ENCODE measurements at places on chromosomes 13 and 19. TPM values are rescaled to one million over a fixed set of nuclear protein-coding genes. Genes with fewer than 3 reads are reported as not detected.

GRCh38 chr19:4579389-4579788 is 19.9 kb upstream of the SEMA6B start:
- no peak for DNase-seq

- no peak for DNase-seq
These were observed 7.9 kb upstream of the C13orf46 start for GRCh38 chr13:113981611-113982295.

- no peak for DNase-seq
These were observed 500 bp upstream of the JUNB start for GRCh38 chr19:12790628-12791344.

GRCh38 chr19:1837625-1838105 is 10.6 kb downstream of the REXO1 start:
- DNase-seq, result no peak

- peak; percentile 8 for DNase-seq
These were observed 210.6 kb downstream of the UQCRFS1 start for GRCh38 chr19:29002336-29002735.

DNA sequence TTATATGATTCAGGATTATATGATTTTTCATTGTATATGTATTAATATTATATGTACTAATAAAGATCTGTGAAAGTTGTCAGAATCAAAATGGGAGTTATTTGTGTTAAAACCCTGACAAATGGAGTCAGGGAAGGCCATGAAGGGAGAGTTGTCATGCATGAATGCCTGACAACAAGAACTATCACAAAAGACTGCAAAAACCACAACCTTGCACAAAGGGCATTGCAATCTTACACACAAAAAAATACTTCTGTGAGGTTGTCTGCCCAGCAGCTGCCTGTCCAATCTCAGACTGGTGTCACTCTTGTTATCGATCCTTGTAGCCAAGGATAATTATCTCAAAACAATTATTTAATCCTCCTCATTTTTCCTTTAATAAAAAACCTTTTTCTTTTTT is 21.2 kb upstream of the RBM26 start:
- no peak for DNase-seq

- DNase-seq, result no peak
These were observed 8.6 kb upstream of the ANGPTL8 start for GRCh38 chr19:11230621-11231386.

DNA sequence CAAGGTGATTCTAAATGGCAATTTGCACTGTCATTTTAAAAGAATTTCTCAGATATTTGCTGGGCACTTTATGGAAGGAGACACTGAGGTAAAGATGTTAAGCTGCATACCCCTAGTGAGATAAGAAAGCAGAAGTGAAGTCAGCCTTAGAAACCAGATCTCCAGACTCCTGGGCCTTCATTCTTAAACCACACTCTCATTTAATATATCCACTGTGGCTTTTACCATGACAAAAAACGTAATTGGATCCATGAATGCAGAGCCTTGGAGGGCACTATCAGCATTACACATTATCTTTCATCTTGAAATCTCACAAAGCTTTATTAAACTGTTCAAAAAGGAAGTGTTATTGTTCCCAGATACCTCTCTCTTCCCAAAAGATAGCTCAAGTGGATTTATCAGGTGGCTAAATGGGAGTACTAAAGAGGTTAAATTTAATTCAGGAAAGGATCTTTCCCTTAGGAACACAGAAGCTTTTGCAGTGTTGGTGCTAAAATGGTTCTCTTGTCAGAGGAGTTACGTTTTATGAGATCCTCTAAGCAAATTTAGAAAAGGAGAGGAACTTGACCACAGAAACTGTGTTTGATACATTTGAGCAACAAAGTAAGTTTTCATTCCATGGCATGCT is 1060.4 kb downstream of the EFNB2 start:
- DNase-seq, result no peak

- DNase-seq, result no peak
These were observed 19.6 kb downstream of the MOB3A start for GRCh38 chr19:2076526-2076944.

Gene ERICH6B
- total RNA-seq, result 0.27 TPM

Gene FFAR3
- not detected for total RNA-seq

Gene ZNF226
- 60.6 TPM for total RNA-seq

Gene PGLYRP2
- not detected for total RNA-seq

Gene IGLON5
- 7.1 TPM for total RNA-seq

Gene TTYH1
- total RNA-seq, result 119 TPM

Measured in cerebellum (tissue), 4 donors.